SW480 (cell line): ENCODE measurements at places on chromosomes 13 and 19.

- DNase-seq, result no peak
Observed at GRCh38 chr13:47287291-47287751, 390.5 kb upstream of the HTR2A start.

- peak; percentile 14 for DNase-seq
Observed at GRCh38 chr19:15934332-15935078, at the start of gene CYP4F11. Gene CYP4F11 (minus strand): TSS chr19:15934529. CDS start chr19:15934408, 121 bp downstream.

- no peak for DNase-seq
Observed at GRCh38 chr13:65784088-65784816, 1445.9 kb downstream of the PCDH9 start.

- DNase-seq, result peak; percentile 64
Observed at GRCh38 chr19:35715981-35716800, 1.6 kb upstream of the KMT2B start.

GRCh38 chr13:65499256-65499655 lies 1730.9 kb downstream of the PCDH9 start:
- DNase-seq, result no peak

DNA sequence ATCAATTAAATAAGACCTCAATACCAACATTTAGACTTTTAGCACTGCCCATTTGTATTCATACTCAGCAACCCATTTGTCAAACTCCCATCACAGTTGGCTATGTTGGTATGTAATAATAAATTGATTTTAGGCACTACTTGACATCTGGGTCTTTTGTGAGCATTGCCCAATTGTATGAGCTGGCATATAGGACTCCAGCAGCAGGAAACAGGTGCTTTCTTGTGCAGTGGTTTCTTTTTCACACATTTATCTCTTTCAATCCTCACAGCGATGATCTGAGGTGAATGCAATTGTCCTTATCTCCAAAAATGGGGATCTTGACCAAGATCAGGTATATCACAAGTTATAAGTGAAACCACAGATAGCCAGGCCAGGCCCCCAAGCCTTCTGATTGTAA lies 96.9 kb upstream of the OXGR1 start:
- no peak for DNase-seq

DNA sequence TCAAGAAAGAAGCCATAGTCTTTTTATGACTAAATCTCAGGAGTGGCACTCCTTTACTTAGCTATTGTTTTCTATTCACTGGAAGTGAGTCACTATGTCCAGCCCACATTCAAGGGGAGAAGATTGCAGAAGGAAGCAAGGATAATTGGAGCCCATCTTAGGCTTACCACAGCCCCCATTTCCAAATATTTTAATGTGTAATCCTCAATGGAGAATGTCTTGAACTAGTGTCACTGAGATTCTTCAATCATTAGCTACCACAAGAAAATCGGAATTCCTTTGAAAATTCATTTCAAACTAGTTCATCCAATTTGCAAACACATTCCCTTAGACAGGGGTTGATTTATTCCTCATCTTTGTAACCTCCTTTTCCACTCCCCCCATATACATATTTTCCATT lies 84.7 kb downstream of the DLEU7 start:
- DNase-seq, result no peak

DNA sequence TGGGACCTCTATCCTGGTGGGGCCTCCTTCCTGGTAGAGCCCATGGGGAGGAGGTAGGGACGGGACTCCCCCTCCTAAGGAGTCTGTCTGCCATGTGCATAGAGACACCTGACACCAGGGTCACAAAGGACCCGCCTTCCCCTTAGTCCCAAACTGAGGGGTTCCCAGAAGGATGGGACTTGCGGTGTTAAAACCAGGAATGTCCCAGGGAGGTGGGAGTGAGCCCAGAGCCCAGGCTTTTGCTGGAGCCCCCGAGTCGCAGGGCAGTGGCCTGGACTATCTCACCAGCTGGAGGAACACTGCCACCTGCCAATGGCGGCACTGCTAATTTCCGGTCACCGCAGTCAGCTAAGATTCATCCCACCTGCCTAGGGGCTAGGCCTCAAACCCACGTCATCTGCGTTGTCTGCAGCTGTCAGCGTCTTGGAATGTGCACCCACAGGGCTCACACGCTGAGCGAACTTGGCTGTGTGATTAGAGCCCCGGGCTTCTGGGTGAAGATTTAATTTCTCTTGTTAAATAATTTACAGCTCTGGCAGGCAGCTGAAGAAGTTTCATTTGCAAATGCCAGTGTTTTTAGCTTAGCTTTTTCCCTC lies 31.9 kb upstream of the ATP11A start:
- DNase-seq, result no peak
